AG04449 (cell line): ENCODE measurements at places on chromosomes 1 and 21.
A peak's percentile ranks its signal among the peaks of the same experiment; 100 is the strongest.

GRCh38 chr1:174874331-174875053, 125.3 kb upstream of the CACYBP start:
- DNase-seq, result no peak

DNA sequence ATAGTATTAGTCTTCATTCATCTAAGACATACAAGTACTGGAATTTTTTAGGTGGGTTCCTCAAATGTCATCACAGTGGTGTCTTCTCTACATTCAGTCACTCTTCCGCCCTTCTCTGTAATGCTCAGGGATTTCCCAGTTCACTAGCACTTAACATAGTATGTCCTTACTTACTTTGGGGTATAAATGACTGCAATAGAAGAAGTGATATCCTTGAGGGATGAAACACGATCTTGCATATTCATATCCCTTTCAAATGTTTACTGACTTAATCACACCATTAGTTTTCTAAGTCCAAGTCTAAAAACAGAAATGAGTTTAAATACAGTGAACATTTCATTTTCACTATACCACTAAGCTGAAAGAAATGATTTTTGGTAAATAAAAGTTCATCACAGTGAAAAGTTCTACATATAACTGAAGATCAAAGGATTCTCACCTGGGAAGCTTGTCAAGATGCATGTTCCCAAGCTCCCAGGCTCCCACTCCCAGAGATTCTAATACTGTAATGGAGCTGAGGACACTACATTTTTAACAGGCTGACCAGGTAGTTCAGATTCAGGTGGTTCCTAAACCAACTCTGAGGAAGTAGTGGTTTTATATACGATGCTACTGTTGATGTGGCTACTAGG, 29.7 kb downstream of the MRPL39 start:
- no peak for DNase-seq

DNA sequence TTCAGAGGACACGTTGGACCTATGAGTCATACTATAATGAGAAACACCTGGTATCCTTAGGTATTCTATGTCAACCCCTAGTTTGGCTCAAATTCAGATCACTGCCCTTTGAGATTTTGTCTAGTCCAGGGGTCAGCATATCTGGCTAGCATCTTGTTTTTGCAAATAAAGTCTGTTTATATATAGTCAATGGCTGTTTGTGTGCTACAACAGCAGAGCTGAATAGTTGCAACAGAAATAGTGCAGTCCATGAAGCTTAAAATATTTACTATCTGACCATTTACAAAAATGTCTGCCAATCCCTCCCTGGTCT, 48.5 kb upstream of the EDEM3 start:
- no peak for DNase-seq

- DNase-seq, result no peak
Measured at GRCh38 chr1:218750216-218750970, 405.3 kb downstream of the TGFB2 start.

DNA sequence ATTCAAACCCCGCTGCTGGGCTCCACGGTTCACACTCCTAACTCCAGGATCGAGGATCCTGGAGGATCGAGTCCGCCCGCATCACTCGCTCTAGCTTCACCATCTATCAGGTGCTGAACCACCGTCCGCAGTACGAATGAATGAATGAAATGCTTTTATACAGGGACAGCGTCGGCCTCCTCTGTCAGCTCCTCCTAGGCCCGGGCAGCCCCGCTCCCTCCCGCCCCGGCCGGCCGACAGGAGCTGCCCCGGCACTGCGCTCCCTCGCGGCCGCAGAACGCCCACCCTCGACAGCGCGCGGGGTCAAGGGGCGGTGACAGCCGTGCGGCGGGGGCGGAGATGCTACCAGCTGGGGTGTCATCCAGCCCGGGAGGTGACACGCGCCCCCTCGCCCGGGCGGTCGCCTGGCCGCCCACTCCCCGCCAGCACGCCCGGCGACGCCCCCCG, 520 bp downstream of the ZBTB17 start:
- no peak for DNase-seq

- DNase-seq, result no peak
Measured at GRCh38 chr1:156281693-156282478, 739 bp downstream of the SMG5 start.

GRCh38 chr1:36835017-36835695, 199.2 kb downstream of the GRIK3 start:
- no peak for DNase-seq

GRCh38 chr21:44508426-44508710, 31.6 kb downstream of the KRTAP10-1 start:
- no peak for DNase-seq

DNA sequence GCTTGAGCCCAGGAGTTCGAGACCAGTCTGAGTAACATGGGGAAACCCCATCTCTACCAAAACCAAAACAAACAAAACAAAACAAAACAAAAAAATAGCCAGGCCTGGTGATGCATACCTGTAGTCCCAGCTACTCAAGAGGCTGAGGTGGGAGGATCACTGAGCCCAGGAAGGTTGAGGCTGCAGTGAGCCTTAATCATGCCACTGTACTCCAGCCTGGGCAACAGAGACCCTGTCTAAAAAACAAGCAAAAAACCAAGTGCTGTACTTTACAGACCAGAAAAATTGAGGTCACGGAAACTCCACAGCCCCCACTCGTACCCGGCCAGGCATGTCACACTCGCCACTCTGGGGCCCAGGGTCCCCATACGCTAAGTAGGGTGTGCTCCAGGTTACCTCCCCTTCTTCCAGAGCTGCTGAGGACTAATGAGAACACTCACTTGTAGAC, 22.9 kb downstream of the ATP2B4 start:
- DNase-seq, result no peak

GRCh38 chr1:226054519-226055327, 7.8 kb upstream of the H3-3A start:
- DNase-seq, result no peak

DNA sequence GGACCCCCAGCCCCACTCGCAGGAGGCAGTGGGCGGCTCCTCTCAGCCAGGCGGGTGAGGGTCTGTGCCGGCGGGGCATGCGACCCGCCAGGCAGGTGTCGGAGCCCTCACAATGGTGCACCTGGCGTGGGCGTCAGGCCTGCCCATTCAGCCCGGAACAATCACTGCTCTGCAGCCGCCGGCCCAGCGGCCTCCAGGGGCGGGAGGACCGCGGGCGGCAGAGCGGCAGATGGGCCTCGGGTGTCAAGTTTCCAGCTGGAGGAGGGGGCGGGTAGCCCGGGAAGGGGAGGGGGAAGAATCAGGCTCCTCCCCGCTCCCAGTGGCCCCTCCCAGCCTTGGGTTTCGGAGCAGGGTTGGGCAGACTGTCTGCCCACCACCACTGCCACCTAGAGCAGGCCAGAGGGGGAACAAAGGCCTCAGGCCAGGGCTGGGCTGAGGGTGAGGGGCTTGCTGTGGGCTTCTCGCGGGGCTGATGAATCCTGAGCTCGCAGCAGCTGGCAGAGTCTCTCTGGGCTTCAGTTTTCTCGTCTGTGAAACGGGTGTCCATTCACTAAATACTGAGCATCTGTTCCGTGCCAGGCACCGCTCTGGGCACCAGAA, 39.5 kb upstream of the CASZ1 start:
- DNase-seq, result no peak

DNA sequence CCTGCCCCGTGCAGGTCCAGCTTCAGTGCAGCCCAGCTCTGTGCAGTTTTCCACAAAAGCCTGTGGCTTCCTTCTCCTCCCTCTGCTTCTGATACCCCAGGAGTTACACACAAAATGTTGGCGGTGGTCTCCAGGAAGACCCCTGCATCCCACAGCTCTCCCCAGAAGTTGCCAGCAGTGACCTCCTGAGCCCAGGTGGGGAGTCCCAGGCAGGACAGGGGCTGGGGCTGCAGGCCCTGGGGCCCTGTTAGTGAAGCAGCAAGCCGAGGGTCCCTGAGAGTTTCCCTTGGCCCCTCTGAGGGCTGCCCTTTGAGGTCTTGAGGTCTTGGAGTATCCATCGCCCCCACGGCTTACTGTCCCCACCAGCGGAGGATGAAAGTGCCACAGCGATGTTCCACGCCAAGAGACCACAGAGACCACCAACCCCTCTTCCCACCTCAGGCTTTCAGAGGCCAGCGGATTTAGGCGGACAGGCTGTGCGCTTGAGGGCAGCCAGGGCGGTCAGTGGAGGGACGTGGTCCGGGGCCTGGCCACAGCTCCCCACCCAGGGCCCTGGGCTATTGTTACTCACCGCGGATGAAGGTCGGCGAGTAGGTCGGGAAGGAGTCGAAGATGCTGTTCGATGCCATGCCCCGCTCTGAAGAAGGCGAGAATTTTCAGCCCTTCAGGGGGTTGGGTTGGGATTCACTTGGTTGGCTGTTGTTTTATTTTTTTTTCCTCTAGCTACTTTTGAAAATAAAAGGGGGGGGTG, 34.0 kb upstream of the RUNX3 start:
- DNase-seq, result no peak

DNA sequence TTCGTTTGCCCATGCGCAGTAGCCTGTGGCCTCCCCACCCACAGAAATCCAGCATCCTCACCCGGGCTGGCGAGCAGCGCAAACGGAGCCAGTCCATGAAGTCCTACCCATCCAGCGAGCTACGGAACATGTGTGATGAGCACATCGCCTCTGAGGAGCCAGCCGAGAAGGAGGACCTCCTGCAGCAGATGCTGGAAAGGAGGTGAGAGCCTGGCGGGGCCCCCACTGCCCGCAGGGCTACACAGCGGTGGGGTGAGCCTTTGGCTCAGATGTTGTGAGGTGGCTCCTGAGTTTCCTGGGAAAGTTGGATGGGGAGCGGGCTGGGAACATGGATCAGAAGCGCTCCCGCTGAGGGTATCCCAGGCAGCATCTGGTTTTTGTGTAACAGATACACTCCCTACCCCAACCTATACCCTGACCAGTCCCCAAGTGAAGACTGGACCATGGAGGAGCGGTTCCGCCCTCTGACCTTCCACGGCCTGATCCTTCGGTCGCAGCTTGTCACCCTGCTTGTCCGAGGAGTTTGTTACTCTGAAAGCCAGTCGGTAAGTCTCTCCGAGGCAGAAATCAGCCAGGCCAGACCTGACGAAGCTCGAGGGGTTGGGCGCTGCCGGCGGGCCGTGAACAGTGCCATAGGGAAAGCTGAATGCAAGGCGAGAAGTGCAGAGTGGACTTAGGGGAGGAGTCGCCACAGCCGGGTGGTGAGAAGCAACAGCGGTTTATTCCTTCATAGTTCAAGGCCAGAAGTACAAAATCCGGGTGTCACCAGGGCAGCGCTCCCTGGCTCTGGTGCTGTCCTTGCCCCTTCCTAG, 10.4 kb downstream of the NPPA start:
- DNase-seq, result no peak

DNA sequence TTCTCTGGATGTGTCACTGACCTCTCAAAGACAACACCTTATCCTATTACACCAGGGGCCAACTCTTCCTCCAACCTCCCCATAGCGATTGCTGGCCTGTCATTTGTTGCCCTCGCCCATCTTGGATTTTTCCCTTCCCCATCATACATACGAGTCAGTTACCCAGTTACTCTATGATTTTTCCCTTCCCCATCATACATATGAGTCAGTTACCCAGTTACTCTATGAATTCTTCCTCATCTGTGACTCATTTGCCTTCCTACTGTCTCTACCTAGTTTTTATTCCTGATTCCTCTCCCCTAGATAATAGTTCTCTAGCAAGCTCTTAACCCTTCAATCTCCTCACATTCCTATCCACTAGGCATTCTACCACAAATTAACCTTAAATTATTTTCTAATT, 178.8 kb downstream of the NR5A2 start:
- peak; percentile 47 for DNase-seq

DNA sequence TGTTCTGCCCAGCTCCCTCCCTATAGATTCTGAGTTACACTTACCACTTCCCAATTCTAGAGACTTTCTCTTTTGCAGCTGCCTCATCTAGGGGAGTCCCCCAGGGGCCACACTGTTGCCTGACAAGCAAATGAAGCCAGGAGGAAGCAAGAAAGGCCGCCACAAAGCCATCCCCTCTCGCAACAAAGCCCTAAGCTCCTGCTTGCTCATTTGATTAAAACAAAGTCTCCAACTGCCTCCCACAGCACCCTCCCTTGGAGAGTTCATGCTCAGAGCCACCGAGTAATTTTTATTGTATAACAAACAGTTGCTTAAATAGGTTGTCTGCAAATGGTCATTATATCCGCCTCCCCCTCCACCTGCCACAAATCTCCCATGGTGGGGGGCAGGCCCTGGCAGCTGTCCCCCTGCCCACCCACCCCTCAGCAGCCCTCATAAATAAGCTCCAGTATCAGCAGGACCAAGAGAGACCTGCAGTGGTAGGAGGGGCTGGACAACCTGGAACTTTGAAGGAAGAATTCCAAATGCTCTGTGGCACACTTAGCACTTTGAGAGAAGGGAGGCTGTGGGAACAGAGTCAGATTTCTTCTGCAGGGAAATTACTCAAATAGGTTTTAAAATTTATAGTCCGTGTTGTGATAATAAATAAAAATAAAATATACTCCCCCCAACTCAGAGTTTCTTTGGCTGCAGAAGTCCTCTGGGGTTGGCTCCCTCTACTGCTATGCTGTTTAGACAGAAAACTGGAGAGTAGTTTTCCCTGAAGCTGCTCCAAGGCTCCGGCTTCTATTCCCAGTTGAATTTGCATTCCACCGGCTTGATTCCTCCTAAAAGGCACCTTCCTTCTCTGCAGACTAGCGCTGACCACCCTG, 237.5 kb downstream of the TTLL7 start:
- DNase-seq, result no peak

- no peak for DNase-seq
Measured at GRCh38 chr21:15967661-15968060, 237.9 kb downstream of the USP25 start.

DNA sequence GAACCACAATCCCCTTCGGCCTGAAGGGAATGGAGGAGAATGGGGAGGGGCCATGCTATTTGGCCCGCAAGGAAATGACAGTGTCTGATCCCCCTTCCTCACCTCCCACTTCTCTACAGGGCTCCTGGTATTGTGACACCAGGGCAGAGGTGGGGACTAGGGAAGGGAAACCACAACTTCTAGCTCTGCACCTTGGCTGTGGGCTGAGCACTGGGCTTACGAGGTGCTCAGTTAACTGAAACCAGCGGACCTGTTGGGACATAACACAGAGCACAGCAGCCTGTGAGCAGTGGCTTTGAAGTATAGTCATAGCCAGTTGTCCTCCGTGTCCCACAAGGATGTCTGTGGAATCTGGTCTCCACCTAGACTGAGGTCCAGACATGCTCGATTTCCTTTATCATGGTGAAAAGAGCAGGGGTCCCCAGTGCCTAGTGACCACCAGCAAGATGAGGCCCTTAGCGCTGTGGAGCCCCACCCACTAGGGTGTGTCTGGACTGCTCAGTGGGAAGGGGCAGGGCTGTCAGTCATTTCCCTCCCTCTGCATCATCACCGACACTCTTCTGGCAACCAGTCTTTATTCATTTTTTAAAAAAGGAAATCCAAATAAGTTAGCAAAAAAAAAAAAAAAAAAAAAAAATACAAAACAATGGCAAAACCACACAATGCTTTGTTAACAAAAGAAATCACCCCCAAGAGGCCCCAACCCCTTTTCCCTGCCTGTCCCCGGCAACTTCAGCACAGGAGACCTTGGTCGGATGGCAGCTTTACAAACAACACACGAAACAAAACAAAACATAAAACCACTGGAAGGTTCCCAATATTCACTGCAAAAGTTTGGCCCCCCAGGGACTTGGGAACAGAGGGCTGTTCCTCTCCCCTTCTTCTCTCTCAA, 3.0 kb downstream of the MYOG start:
- DNase-seq, result no peak

- DNase-seq, result no peak
Measured at GRCh38 chr1:21669258-21670058, at the start of gene RAP1GAP. RAP1GAP (minus strand) TSS chr1:21669357; CDS start chr1:21620032, 49,325 bp downstream.

GRCh38 chr21:32143241-32143939, 135.5 kb downstream of the MIS18A start:
- no peak for DNase-seq

GRCh38 chr1:20480951-20481617, 4.9 kb downstream of the CAMK2N1 start:
- DNase-seq, result no peak
